Right lobe of liver (tissue), 6 donors: ENCODE measurements at places on chromosomes 2 and 18. TPM values are rescaled to one million over a fixed set of nuclear protein-coding genes. Genes with fewer than 3 reads are reported as not detected.

GRCh38 chr2:1721706-1722646 is 22.3 kb downstream of the PXDN start:
- peak overlapping the region; percentile 26 for H3K27ac ChIP-seq
- H3K4me3 ChIP-seq = no peak overlapping the region
- DNase-seq = no peak
- no peaks in the 10 kb centered on the region for H3K4me1 ChIP-seq
- no peaks in the 10 kb centered on the region for H3K36me3 ChIP-seq

GRCh38 chr2:39099870-39100728 is 20.8 kb downstream of the SOS1 start:
- H3K4me3 ChIP-seq = no peak overlapping the region
- H3K36me3 ChIP-seq = no peaks in the 10 kb centered on the region
- H3K27me3 ChIP-seq = no peaks in the 10 kb centered on the region
- H3K4me1 ChIP-seq = no peaks in the 10 kb centered on the region
- no peak overlapping the region for H3K27ac ChIP-seq

- DNase-seq = no peak
- no peak overlapping the region for H3K27ac ChIP-seq
- no peaks in the 10 kb centered on the region for H3K4me1 ChIP-seq
- H3K36me3 ChIP-seq = no peaks in the 10 kb centered on the region
- H3K4me3 ChIP-seq = no peak overlapping the region
Observed at GRCh38 chr2:39135690-39136259, 14.9 kb upstream of the SOS1 start.

- peak overlapping the region; percentile 67 for H3K4me3 ChIP-seq
- H3K27ac ChIP-seq = peak overlapping the region; percentile 77
- no peaks in the 10 kb centered on the region for H3K36me3 ChIP-seq
- no peaks in the 10 kb centered on the region for H3K4me1 ChIP-seq
- no peak for DNase-seq
Observed at GRCh38 chr18:31723639-31723989, 37.1 kb downstream of the SLC25A52 start.

Gene UGT1A4
- total RNA-seq = 1,011 TPM

Gene UGT1A6
- 315 TPM for total RNA-seq
